ENCODE measurements at places on chromosomes 1 and 21.

DNA sequence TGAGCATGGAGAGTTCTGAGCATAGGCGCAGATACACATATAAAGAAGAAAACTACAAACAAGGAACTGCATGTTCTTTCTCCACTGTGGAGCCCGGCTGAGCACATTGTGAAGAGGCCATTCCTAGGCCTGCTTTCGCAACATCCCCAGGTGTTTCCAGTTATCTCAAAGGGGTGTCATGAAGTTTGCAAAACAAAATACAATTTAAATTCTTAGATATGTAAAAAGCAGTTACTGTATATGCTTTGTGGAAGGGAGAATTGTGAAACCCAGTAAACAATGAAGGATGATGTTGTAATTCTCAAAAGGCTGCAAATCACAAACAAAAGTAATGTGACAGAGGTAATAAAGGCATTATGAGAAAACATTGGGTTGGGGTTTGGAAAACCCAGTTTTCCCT lies 98.6 kb upstream of the ZNF644 start:
- DNase-seq, result no peak
- peaks cover 3% of the 10 kb centered on the region for H3K27me3 ChIP-seq
- no peaks in the 10 kb centered on the region for H3K36me3 ChIP-seq
- H3K4me1 ChIP-seq, result peaks cover 45% of the 10 kb centered on the region
- H3K4me3 ChIP-seq, result no peak overlapping the region

DNA sequence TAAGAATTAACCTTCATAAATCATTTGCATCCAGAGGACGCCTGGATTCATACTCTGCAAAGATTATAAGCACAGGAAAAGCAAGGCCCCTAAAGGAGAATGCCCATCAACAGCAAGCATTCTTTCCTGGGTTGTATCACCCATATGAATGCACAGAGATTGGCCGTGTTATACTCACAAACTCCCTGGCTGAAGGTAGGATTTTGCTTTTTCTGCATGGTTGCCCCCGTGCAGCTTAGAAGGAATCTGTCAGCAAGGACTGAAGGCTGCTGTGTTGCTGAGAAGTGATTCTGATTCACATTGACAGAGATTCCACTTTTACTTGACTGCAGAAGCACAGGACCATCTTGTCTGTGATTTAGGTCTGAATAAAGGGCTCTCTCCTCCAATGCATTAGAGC lies 283.0 kb downstream of the LRRIQ3 start:
- no peaks in the 10 kb centered on the region for H3K27me3 ChIP-seq
- H3K4me3 ChIP-seq, result no peak overlapping the region
- H3K27ac ChIP-seq, result no peak overlapping the region
- peaks cover 7% of the 10 kb centered on the region for H3K36me3 ChIP-seq

GRCh38 chr1:181319907-181320306 lies 163.4 kb upstream of the CACNA1E start:
- H3K27me3 ChIP-seq, result peaks cover 31% of the 10 kb centered on the region
- no peak for DNase-seq
- H3K4me1 ChIP-seq, result no peaks in the 10 kb centered on the region
- H3K27ac ChIP-seq, result no peak overlapping the region
- H3K4me3 ChIP-seq, result no peak overlapping the region
- H3K36me3 ChIP-seq, result no peaks in the 10 kb centered on the region

DNA sequence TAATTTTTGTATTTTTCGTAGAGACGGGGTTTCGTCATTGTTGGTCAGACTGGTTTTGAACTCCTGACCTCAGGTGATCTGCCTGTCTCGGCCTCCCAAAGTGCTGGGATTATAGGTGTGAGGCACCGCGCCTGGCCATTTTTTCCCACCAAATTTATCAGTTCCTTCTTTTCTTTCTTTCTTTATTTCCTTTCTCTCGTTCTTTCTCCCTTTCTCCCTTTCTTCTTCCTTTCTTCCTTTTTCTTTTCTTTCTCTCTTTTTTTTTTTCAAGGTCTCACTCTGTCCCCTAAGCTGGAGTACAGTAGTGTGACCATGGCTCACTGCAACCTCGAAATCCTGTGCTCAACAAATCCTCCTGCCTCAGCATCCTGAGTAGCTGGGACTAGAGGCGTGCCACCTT lies 26.4 kb downstream of the MFSD2A start:
- H3K36me3 ChIP-seq, result no peaks in the 10 kb centered on the region
- no peak overlapping the region for H3K4me3 ChIP-seq
- no peak for DNase-seq
- no peaks in the 10 kb centered on the region for H3K4me1 ChIP-seq

- H3K27ac ChIP-seq, result no peak overlapping the region
- H3K36me3 ChIP-seq, result no peaks in the 10 kb centered on the region
- no peaks in the 10 kb centered on the region for H3K4me1 ChIP-seq
These were observed 44.2 kb upstream of the ARHGAP29 start for GRCh38 chr1:94281361-94282142.

DNA sequence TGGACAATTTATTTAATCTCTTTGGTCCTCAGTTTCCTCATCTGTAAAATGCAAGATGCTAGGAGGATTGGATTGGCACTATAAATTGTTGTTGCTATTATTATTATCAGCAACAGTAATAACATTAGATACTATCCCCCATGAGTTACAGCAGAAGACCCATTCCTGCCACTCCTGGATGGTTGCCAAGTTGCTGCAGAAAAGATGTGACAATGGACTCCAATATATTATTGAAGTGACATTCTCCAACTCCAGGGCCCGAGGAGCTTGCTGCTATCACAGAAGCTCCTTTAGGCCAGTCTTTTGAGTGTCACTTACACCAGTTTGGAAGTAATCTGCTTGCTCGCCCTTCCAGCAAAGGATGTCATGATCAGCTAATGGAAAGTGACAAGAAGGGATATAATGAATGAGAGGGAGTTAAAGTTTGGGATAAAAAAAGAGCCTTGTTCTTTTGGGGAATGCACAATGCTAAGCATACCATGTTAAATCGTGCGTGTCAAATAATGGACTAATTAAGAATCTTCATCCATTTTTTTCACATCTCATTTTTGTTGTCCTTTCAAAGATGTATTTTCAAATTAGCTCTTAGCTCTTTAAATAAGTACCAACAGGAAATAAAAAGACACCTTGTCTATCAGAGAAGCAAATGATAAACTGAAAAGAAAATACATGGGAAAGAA lies 19.5 kb upstream of the PROX1 start:
- H3K4me3 ChIP-seq, result no peak overlapping the region
- no peaks in the 10 kb centered on the region for H3K4me1 ChIP-seq
- H3K27me3 ChIP-seq, result peaks cover 22% of the 10 kb centered on the region
- H3K27ac ChIP-seq, result no peak overlapping the region

GRCh38 chr1:51299981-51300670 lies 30.2 kb downstream of the TTC39A start:
- peaks cover 6% of the 10 kb centered on the region for H3K4me1 ChIP-seq
- H3K4me3 ChIP-seq, result no peak overlapping the region
- no peak for DNase-seq

GRCh38 chr1:51421964-51422363 lies 91.6 kb upstream of the TTC39A start:
- peaks cover 29% of the 10 kb centered on the region for H3K36me3 ChIP-seq
- peaks cover 24% of the 10 kb centered on the region for H3K4me1 ChIP-seq
- H3K27me3 ChIP-seq, result no peaks in the 10 kb centered on the region
- no peak for DNase-seq

GRCh38 chr21:46620846-46621245 lies 14.6 kb upstream of the PRMT2 start:
- H3K36me3 ChIP-seq, result no peaks in the 10 kb centered on the region
- H3K4me3 ChIP-seq, result peak overlapping the region; percentile 10
- no peak for DNase-seq
- H3K27me3 ChIP-seq, result no peaks in the 10 kb centered on the region

DNA sequence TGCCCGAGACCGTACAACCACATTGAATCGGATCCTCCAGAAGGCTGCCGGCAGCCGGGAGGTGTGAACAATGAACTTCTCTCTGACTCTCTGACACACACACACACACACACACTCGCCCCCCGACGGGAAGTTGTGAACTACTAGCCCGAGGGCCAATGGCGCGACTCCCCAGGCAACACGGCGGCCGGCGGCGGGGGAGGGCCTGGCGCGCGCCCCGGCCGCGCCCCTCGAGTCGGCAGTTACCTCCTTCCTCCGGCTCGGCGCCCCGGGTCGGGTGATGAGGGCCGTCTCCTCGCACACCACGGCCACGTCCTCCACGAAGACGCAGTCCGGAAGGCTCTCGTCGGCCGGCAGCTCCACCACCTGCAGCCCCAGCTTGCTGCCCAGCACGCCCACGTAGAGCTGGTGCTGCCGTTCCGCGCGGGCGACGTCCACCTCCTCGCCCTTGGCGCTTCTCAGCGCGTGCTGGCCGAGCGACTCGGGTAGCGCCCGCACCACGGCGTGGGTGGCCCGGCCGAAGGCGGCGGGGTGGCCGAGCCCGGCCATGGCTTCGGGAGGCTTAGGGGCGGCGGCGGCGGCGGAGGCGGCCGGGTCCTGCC lies 361 bp downstream of the DDAH1 start:
- H3K27ac ChIP-seq, result no peak overlapping the region
- no peaks in the 10 kb centered on the region for H3K4me1 ChIP-seq
- DNase-seq, result no peak

DNA sequence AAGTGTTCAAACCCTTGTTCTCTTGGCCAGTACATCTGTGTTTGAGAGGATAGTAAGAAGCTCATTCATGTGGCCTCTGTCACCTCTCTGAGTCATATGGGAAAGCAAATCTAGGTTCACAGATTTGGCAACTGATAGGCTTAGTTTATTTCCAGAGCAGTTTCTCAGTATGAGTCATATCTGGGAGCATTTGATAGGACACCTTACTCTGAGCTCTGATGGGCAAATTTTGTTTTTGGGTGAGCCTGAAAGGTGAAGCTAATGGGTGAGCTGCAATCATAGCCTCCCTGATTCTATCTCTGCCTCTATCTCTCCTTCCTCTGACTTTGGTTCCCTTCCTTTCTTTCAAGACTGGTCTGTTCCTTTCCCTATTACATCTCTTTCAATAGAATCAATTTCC lies 134.4 kb downstream of the S1PR1 start:
- H3K4me1 ChIP-seq, result peaks cover 9% of the 10 kb centered on the region
- no peak overlapping the region for H3K27ac ChIP-seq
- H3K4me3 ChIP-seq, result no peak overlapping the region
- peaks cover 6% of the 10 kb centered on the region for H3K36me3 ChIP-seq

DNA sequence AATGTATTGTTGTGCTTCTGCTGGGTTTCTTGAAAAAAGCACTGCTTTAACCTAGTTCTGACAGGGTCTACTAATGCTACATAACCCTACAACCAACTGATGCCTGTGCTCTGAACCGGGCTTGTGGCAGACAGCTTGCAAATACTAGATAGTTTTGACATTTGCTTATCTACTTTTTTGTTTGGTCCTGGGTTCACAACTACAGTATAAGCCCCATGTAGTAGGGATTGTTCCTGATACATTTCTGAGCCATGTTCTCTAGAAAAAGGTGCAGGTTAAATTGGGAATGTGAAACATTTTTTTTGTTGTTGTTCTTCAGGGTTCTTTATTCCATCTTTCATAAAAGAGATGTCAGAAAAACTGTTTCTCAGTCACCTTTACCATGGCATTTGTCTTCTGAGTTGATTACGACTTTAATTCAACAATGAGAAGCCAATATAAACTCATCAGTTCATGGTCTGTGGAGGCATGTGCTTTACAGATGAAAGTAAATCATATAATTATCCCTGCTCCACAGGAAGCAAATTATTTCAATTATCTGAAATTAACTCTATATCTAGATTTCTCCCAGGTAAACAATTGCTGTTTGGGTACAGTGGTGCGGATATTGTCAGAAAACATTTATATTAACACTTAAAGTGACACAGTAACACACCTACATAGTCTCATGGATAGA lies 22.0 kb downstream of the OLFM3 start:
- no peak overlapping the region for H3K27ac ChIP-seq
- H3K27me3 ChIP-seq, result no peaks in the 10 kb centered on the region

GRCh38 chr1:215887627-215888026 lies 320.5 kb downstream of the KCTD3 start:
- H3K27me3 ChIP-seq, result no peaks in the 10 kb centered on the region
- no peak overlapping the region for H3K4me3 ChIP-seq
- no peak for DNase-seq
- no peaks in the 10 kb centered on the region for H3K4me1 ChIP-seq
- no peak overlapping the region for H3K27ac ChIP-seq
- no peaks in the 10 kb centered on the region for H3K36me3 ChIP-seq

GRCh38 chr1:110390096-110390495 lies 730 bp downstream of the SLC16A4 start:
- no peaks in the 10 kb centered on the region for H3K27me3 ChIP-seq
- no peak for DNase-seq
- peaks cover 7% of the 10 kb centered on the region for H3K36me3 ChIP-seq
- H3K4me1 ChIP-seq, result no peaks in the 10 kb centered on the region
- no peak overlapping the region for H3K4me3 ChIP-seq

GRCh38 chr1:114467491-114467890 lies 43.5 kb downstream of the TRIM33 start:
- no peak for DNase-seq
- H3K4me1 ChIP-seq, result peaks cover 44% of the 10 kb centered on the region
- peak overlapping the region; percentile 34 for H3K4me3 ChIP-seq
- H3K27me3 ChIP-seq, result no peaks in the 10 kb centered on the region

DNA sequence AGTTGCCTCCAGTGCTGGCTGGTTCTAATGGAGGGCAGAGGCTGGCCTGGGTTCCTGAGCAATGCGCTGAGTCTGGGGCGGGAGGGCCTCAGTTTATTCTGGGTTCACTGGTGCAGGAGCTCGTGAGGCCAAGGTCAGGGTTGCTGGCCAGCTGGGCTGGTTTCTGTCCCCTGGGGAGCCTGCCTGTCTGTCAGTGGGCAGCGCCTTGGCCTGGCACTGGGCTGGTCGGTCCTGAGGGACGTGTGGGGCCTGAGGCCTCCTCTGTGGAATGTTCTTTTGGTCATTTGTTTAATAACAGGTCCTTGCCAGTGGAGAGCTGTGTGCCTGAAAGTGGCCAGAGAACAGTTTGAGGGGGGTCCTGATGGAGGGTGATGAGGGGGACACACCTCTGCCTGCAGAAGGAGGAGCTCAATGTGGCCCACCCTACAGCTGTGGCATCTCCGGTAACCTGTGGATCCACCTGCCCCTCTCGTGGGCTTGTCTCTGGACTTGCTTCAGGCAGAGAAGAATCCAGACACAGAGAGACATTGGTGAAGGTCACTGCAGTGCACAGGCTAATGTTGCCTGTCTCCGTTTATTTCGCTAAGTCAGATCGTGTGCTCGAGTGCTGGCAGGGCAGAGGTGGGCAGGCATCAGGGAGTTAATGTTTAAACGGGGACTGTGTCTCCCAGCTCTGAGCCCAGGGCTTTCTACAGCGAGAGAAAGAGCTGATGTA lies 34.6 kb downstream of the COQ8A start:
- H3K27me3 ChIP-seq, result no peaks in the 10 kb centered on the region
- H3K27ac ChIP-seq, result peak overlapping the region; percentile 54
- H3K4me1 ChIP-seq, result peaks cover 6% of the 10 kb centered on the region
- H3K36me3 ChIP-seq, result peaks cover 9% of the 10 kb centered on the region
- no peak overlapping the region for H3K4me3 ChIP-seq

DNA sequence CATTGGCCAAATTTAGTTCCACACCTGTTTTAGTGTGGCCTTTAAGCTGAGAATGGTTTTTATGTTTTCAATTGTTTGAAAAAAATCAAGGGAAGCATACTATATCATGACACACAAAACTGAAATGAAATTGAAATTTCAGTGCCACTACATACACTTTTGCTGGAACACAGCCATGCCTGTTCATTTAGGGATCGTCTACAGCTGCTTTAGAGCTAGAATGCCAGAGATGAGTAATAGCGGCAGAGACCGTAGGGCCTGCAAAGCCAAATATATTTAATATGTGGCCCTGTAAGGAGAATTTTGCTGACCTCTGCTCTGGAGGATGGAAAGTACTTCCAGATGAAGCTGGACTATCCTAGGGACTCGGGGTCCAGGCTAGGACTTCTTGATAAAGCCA lies 62.5 kb upstream of the LYST start:
- H3K27me3 ChIP-seq, result no peaks in the 10 kb centered on the region
- H3K4me3 ChIP-seq, result no peak overlapping the region
- no peak for DNase-seq
- H3K27ac ChIP-seq, result peak overlapping the region; percentile 30

Measured in natural killer cell treated with Interleukin-12 subunit alpha and Interleukin-12 subunit beta and Interleukin-15 and Interleukin-18, amount 100 ng/mL, for 72 hours (primary cell).